DMS79 treated with DMSO at 0.1 percent for 48 hours (cell line): ENCODE measurements at places on chromosomes 4 and X.

DNA sequence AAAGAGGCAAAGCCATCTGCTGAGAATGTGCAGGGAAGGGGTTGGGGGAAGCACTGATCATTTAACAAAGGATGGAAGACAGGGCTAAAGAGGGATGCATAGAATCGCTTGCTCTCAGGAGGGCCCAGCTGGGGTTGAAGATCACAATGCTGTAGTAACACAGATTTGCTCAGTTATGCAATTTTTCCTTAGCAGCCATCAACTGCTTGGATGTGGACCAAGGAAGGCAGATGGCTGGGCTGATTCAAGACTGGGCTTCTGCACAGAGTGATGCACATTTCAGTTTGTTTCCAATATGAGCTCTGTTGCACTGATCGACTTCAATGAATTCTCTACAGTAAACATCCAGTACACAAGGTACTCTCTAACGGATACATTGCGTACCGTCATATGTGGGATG is 127.8 kb upstream of the TBL1X start:
- no peak for DNase-seq

DNA sequence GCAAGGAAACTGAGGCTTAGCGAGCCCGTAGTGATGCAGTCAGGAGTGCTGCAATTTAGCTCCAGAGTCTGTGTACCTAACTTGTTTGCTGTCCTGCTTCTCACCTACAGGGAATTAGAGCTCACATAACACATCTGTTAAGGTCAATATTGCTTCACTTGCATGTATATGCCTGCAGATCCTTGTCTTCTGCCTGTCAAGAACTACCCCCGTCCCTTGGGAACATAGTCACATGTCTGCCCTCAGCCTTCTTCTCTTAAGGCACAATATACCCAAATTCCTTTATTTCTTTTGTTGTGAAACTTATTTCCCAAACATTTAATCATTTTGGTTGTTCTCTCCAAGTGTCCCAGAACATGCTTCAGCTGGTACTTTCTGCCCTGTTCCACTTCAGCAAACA is 103.3 kb upstream of the LEF1 start:
- no peak for DNase-seq

DNA sequence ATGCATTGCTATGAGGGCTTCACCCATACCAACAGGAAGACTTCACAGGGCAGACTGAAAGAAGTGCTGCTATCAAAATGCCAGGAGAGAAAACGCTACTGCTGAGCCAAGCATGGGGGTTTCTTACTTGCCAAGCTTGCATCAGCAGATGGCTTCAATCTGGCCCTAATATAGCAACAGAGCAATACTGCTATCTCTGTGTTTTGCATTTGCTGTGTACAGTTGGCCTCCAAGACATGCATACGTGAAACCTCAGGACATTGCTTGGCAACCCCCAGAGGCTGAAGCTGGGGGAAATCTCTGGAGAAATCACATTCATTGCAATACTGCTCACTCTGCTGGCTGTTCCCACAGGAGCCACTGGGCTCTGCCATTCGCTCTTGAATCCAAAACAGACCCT is 127.2 kb upstream of the GPC4 start:
- DNase-seq = no peak

DNA sequence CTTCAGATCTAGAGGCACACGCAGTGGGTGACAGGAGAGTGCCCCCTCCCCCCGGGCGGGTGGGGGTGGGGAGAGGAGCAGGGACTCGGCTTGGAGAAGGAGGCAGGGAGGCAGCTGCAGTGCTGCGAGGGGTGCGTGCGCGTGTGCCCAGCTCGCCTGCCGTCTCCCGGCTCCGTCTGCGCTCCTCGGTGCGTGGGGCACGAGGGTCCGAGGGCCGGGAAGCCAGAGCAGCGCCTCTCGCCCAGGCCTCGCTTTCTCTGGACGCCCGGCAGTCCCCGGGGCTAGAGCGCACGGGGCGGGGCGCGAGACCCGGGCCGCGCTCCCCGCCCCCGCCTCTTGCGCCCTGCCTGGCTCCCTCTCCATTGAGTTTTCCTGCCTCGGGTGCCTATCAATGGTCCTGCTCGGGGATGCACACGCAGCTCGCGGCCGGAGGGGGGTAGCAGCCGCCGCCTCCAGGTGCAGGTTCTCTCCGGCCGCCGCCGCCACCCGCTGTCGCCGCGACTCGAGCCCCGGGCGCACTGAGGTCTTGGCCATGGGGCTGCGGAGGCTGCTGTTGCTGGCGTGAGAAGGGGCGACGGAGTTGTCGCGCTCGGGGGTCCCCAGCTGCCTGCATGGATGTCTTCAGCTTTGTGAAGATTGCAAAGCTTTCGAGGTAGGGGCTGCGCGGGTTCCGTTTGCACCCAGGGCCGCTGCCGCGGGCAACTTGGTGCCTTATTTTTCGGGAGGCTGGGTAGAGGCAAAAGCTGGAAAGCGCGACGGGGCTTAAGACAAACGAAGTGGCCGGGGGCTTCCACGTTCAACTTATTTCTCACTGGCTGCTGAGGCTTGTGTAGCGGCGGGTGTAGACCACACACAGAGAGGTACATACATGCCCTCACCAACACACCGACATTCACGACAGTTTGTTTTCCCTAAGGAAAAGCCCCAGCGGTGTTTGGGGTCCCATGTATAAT is at the start of gene FRMPD4:
Gene FRMPD4, plus strand, starts transcription at position 113 of the 953 bp plus-strand sequence. Its CDS starts 499 bp downstream, at position 612.
- DNase-seq = no peak

DNA sequence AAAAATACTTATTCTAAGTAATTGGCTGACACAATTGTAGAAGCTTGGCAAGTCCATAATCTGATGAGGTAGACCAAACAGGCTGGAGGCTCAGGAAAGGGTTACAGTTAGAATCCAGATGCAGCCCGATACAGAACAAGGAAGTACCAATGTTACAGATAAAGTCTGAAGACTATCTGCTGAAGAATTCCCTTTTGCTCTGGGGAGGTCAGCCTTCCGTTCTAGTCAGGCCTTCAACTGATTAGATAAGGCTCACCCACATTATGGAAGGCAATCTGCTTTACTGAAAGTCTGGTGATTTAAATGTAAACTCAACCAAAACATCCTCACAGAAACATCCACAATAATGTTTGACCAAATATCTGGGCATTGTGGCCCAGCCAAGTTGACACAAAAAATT is 7.4 kb upstream of the DYNLT3 start:
- no peak for DNase-seq

GRCh38 chr4:148184922-148185321 is 257.3 kb downstream of the NR3C2 start:
- DNase-seq = no peak

DNA sequence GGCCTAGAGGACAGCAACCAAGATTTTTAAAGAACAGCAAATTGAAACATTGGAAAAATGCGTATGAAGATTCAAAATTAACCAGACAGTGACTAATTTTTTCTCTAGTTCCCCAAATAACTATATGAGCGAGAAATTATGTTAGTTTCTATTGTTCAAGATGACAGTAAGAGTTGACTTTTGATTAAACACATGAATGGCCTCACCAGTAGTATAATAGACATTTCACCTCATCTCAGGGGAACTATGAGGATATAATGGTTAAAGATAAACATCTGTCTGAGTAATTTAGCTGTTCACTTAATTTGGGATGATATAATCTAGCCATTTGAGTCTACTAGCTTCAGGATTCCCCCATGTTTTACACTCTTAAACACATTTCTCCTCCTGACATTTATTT is 380.9 kb upstream of the NWD2 start:
- DNase-seq = no peak

DNA sequence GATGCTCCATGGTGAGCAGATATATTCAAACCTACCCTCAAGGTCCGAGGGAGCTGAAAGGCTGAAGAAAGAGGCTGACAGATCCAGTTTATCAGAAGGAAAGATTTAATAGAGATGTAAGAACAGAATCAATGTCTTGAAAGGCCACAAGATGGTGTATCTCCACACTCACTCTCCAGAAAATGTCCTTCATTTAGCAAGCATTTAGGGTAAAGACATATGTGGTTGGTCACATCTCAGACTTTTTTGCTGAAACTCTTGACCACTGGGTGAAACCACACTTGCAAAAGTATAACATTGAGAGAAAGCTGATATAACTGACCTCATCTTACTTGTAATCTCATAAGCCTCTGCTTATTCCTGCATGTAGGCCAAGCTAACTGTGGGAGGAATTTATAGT is 745.8 kb upstream of the GALNTL6 start:
- DNase-seq = no peak

- no peak for DNase-seq
Observed at GRCh38 chr4:69524706-69525105, 29.0 kb upstream of the UGT2B4 start.

- DNase-seq = no peak
Observed at GRCh38 chrX:79524642-79525041, 157.5 kb upstream of the ITM2A start.

DNA sequence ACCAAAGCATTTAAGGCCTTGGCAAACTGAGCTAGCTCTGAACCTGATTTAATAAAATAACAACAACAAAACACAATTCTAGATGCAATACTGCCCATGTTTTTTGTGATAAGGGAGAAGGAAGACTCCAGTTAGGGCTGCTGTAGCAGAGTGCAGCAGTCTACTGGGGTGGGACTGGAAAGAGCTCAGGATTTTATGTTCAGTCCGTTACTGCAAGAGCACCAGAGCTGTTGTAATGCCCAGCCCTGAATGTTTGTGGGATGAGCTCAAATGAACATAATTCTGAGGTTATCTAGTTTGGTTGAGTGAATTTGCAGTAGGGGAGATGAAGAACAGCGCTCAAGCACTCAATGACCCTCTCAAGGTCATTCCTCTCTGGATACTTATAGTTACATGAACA is 743.8 kb downstream of the FAT4 start:
- DNase-seq = no peak

DNA sequence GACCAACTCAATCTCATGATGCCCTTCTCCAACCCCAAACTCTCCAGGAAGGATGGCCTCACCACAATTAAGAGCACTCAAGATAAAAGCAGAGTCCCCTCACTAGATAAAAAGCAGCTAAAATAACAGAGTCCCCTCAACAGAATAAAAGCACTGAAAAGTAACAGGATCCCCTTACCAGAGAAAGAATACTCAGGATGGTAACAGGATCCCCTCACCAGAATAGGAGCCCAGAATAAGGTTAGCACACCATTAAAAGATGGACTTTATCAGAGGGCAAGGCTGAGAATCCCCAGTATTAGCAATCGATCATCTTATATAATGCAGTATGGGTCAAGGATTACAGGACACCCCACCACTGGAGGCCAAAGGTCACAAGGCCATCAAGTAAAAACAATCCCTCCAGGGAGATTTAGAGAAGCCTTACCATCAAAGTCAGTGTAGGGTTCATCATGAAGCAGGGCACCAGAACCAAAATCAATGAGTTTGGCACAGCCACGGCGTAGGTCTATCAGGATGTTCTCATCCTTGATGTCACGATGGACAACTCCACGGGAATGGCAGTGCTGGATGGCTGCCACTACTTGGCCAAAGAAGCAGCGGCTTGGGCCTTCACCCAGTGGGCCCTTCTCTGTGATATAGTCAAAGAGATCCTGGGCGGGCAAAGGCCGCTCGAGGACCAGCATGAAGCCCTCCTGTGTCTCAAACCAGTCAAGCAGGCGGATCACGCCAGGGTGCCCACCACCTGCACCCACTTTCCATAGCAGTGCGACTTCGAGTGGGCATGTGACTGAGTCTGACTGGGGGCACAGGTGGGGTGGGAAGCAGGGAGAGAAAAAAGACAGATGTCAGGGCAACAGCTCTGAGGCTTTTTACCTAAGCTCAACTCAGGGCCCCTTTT is 3.4 kb upstream of the SLC35A2 start:
- no peak for DNase-seq
